ENCODE measurements at places on chromosomes 1 and 21.

GRCh38 chr1:164188497-164188896 is 370.5 kb upstream of the PBX1 start:
- no peak for DNase-seq

GRCh38 chr1:179143322-179143721 is 61.5 kb downstream of the TOR3A start:
- no peak for DNase-seq

- DNase-seq = peak; percentile 10
These were observed 49.5 kb downstream of the SSBP3 start for GRCh38 chr1:54356680-54357147.

DNA sequence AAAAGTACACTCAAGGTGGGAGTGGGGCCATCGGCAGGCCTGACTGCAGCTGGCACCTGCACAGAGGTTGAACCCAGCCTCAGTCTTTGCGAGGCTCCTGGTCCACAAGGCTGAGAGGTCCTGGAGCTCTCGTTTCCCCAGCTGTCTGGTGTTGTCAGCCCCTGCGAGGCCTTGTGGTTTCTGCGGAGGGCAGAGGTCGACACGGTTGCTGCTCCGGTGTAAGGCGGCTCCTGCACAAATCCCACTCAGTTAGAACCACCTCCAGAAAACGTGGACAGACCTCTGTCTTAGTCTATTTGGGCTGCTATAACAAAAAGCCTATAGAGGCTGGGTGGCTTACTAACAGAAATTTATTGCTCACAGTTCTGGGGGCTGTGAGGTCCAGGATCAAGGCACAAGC is 5.8 kb downstream of the KIAA1614 start:
- DNase-seq = no peak

DNA sequence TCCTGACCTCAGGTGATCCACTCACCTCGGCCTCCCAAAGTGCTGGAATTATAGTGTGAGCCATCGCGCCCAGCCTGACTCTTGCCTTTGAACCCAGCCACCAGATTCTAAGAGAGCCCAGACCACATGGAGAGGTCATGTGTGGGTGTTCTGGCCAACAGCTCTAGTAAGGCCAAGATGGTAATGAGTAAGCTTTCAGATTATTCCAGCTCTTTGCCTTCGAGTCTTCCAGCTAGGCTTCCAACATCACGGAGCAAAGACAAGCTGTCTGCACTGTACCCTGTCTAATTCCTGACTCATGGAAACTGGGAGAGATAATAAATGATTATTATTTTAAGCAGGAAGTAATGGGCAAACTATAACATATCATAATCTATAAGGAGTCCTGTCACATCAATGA is 14.8 kb upstream of the ZFP69B start:
- no peak for DNase-seq

DNA sequence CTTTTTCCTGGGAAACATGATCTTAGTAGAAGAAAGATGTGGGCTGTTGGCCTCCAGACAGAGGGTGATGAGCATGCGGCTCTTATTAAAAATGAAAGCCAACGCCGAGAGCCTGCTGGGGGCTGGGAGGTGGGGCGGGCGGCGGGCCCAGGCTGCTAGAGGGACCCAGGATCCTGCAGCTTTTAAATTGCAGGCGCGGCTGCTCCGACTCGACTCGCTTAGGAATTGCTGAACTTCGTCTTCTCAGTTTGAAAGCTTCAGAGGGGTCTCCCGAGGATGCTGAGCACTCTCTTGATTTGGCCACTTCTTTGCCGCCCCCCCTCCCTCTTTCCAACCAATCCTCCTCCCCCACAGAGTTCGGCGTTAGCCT is 1.2 kb downstream of the AGPAT3 start:
- DNase-seq = no peak

DNA sequence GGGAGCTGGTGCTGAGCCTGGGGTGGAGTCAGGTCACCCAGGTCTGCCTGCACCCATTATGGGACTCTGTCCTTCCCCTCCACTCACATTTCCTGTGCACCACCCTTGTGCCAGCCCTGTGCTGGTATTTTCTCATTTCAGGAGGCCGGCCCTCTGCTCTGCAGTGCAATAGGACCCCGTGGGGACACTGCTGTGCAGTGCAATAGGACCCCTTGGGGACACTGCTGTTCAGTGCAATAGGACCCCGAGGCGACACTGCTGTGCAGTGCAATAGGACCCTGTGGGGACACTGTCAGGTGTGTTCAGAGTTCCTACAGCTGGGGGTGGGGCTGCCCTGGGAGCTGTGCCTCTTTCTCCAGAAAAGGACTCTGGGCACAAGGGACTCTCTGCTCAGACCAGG is 36.2 kb upstream of the DMBX1 start:
- no peak for DNase-seq

- DNase-seq = no peak
These were observed 4.6 kb downstream of the SMIM1 start for GRCh38 chr1:3777078-3777547.

- DNase-seq = no peak
These were observed 98.8 kb downstream of the LBR start for GRCh38 chr1:225329041-225329440.

Measured in stimulated activated CD8-positive, alpha-beta memory T cell treated with anti-CD3 and anti-CD28 coated beads, Interleukin-12 subunit alpha, Interleukin-12 subunit beta, amount 100 ng/mL, for 1 hour (primary cell).